ENCODE measurements at places on chromosomes 6 and 20.

GRCh38 chr6:134249239-134249758, 68.6 kb downstream of the SGK1 start:
- no peak for DNase-seq

GRCh38 chr6:133954657-133955576, 1.9 kb downstream of the TBPL1 start:
- DNase-seq = no peak

DNA sequence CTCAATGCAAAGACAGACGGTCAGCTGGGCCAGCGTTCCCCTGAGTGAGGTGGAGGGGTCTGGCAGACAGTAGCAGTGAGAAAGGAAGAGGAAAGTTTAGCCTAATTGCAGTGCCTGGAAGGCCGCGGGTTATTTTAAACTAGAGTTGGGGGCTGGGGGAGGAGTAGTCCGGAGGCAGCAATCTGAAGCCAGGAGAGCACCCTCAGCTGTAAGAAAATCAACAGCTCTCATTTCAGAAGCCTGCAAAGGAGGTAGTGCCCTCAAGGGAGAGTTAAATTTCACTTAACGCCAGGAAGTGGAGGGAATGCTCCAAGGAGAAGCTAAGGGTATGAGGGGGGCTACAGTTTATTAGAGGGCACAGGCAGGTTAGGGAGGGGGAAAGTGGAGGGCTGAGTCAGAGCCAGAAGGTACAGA, 26.9 kb downstream of the RING1 start:
- no peak for DNase-seq

GRCh38 chr20:2984956-2985661, 58.3 kb upstream of the GNRH2 start:
- no peak for DNase-seq

GRCh38 chr6:119449331-119450156, 100.0 kb upstream of the MAN1A1 start:
- DNase-seq = no peak

DNA sequence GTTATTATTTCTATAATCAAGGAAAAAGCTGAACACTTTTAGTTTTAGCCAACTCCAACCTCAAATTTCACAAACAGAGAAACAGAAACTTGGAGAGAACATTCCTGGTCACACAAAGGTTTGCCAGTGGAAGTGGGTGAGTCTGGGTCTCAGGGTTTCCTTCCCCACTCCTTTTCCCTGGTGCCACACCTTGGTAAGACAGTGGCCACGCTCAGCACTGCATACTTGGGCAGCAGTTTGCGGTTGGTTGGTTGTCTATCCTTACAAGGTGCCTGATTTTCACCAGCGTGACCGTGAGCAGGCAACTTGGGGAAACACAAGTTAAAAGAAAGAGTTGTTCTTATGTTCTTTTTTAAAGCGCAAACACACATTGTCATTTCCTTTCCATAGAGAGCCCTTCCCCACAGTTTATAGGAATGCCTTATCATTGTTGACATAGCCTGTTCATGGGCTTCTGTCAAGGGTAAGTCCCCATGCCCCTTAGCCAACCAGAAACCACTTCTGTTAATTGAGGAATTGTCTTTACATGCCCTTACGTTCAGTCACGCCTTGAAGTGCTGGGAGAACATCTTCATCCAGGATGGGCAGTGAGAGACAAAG, 82.2 kb downstream of the RIN2 start:
- DNase-seq = no peak

GRCh38 chr6:19478992-19479391, 358.2 kb upstream of the ID4 start:
- no peak for DNase-seq

GRCh38 chr6:79894939-79895338, 52.4 kb downstream of the ELOVL4 start:
- DNase-seq = no peak

DNA sequence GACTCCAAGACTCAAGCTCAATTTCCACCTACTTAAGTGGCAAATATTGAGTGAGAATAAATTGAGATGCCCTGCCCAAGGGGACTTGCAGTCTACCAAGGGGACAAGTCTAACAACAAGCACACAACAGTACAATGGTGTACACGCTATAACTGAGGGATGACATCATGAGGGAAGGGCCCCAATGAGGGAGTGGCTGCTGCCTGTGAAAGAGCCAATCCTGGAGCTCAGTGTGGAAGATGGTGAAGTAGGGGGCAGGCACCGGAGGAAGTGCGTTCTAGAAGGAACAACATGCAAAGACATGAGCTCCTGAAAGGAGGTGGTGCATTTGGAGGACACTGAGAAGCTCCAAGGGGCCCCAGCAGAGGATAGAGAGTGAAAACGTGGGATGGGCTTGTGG, 46.9 kb upstream of the ARMH2 start:
- no peak for DNase-seq

DNA sequence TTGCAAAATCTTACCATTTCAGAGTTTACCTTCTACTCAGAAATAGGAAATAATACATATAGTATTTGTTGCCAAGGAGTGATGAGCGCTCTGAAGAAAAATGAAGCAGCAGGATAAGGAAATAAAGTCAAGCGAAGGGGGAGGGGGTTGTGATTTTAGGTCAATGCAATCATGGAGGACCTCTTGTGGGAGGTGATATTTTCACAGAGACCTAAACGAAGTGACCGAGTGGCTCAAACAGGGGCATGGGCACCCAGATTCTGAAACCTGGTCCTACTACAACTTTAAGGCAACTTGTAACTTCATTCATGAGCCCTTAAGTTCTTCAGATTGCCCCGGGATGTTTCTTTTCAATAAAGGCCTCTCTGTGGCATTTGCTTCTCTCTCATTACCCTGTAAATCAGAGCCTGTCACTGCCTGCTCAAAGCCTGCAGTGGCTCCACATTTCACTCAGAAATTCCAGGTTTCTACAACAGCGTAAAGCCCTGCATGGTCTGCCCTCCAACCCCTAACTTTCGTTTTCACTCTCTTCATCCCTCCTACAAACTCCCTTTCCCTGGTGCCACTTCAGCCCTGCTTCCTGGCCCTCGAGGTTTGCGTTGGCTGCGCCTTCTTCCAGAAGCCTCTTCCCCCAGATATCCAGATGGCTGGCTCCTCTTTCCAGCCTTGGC, 162.7 kb downstream of the TBC1D7 start:
- no peak for DNase-seq

DNA sequence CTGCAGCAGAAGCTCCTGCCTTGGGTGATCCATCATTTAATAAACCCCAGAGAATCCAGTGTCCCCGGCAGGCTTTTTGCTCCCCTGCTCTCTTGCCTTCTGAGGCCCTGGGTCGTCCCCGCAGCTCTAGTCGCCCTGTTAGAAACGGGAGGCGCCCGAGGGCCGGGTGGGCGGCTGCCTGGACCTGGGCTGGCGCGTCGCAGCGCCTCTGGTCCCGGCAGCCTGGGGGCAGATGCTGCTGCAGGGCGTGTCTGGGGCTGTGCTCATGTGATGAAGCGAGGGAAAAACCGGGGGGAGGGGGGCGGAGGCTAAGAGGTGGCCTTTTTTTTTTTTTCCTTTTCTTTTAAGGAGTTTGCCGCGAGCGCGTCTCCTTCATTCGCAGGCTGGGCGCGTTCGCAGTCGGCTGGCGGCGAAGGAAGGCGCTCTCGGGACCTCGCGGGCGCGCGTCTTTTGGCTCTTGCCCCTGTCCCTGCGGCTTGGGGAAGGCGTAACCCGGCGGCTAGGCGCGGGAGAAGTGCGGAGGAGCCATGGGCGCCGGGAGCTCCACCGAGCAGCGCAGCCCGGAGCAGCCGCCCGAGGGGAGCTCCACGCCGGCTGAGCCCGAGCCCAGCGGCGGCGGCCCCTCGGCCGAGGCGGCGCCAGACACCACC, 394 bp downstream of the AKAP12 start:
- DNase-seq = peak; percentile 64

DNA sequence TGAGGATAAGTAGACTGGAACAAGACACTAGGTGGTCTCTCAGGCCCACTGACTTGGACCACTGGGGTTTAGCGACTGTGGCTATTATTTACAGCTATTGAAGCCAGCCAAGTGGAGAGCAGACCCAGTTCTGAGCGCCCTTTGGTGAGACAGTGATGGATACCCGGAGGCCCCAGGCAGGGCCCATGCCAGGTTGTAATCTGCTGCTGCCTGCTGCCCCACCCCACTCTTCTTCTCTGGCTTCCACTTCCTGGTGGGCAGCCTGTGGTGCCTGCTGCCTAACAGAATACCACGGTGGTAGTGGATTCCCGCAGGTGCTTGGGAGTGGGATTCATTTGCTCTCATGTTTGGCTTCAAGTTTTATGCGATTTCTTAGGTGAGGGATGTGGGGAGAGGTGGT, 570 bp downstream of the RAB44 start:
- no peak for DNase-seq

- DNase-seq = peak; percentile 9
These were observed 749 bp downstream of the FRK start for GRCh38 chr6:116059713-116060571.

- no peak for DNase-seq
These were observed 101.1 kb upstream of the CDYL start for GRCh38 chr6:4675121-4675520.

GRCh38 chr20:44637522-44638372, 13.8 kb downstream of the ADA start:
- no peak for DNase-seq

GRCh38 chr6:143264379-143264778, 186.1 kb downstream of the ADAT2 start:
- no peak for DNase-seq

- DNase-seq = peak; percentile 72
These were observed 76.4 kb upstream of the RNF24 start for GRCh38 chr20:4091490-4092479.

DNA sequence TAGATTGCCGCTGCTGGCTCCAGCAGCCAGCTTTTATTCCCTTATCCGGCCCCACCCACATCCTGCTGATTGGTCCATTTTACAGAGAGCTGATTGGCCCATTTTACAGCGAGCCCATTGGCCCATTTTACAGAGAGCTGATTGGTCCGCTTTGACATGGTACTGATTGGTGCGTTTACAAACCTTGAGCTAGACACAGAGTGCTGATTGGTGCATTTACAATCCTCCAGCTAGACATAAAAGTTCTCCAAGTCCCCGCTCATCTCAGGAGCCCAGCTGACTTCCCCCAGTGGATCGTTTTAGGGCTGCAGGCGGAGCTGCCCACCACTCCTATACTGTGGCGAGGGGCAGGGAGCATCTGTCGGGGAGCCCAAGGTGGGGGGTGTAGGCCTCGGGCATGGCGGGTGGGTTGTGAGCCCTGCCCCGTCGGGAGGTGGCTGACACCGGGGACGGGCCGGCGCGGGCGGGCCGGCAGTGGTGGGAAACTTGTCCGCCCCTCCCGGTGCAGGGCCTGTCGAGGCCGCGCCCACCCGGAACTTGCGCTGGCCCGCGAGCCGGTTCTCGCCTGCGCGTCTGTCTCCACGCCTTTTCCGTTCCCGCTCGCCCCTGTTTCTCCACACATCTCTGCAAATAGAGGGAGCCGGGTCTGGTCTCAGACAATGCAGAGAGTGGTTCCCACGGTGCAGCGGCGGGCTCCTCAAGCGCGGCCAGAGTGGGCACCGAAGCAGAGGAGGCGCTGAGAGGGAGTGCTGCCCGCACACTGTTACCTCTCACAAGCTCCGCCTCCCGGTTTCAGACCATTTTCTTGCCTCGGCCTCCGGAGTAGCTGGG, 86.1 kb upstream of the STMND1 start:
- no peak for DNase-seq

DNA sequence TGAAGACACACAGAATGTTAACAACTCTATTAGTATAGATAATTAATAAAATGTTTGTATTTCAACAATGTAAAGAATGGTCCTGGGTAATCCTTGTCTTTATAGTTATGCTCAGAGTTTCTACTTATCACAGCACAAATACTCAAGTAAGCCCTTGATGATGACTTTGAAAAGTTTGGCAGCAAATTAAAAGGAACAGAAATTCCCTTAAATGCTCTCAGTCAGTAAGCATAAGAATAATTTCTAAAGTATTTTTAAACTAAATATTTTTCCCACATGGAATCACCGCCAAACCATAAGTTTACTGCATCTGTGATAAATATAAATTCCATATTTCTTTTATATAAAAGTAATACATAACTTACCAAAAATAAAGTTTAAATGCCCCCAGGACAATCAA, 96.1 kb downstream of the COL12A1 start:
- DNase-seq = no peak

- no peak for DNase-seq
These were observed 43.7 kb upstream of the TBC1D7 start for GRCh38 chr6:13372076-13372475.

DNA sequence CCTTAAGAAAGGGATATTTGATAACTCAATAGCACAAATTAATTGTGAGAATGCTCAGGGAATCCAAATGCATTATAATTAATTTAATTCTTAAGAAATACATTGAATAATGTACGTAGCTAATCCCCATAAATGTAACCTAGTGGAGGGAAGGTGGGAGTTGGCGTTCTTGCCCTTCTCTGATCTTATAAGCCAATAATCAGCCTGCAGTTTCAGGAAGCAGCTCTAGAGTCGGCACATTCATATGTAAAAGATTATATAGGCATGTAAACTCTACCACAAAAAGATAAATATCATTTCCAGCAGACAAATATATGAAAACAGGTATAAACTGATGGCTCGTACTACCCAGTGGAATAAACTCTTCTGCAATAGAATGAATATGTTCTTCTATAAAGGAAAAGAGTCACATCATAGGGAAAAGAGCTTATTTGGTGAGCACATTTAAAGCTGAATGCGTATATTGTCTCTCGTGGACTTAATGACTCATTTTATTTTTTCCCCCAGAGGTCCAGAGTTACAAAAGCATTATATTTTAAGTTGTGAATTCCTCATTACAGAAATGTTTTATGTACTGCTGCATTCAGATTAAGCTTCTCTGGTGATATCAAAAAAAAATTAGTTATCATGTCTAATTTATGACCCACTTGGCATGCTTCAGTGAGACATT, 112.2 kb downstream of the TFAP2A start:
- no peak for DNase-seq

DNA sequence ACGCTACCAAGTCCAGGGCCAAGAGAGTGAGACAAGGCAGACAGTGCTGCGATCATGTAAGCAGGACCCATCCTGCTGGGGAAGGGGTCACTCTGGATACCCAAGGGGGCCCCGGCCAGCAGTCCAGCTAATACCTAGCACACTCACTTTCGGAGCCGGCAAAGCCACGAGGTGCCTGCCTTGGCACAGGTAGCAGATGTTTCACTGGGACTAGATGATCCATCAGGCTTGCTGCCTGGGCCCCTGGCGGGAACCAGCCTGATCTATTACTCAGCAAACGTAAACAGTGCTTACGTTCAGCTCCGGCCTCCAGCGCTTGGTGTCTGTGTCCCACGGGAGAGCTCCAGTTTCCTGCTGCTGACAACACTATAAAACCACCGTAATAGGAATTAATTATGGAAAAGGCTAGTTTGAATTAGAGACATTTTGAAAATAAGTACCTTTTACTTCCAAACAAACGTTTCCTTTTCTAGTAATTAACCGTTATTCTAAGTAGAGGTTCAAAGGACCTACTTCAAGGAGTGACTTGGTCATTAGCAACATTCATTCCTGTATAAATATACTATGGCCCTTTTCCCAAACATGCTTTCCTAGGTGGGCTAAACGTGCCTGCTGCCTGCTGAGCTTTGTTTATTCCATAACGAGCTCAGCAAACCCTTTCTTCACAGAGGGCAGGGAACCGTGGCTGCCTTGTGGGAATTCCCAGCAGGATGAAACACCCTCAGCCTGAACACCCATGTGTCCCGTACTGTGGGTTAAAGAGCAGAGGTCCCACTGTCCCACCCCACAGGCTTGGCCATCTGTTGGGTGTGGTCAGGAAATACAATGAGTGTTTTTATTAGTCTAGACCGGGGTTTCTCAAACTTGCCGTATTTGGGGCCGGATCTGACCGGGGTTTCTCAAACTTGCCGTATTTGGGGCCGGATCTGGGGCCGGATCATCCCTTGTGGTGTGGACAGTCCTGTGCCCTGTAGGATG, 18.4 kb downstream of the SLC22A23 start:
- no peak for DNase-seq

GRCh38 chr20:53494753-53495152, 98.9 kb downstream of the ZNF217 start:
- DNase-seq = no peak
